ENCODE measurements at places on chromosomes 2 and 18.

- no peak for DNase-seq
These were observed 85.6 kb downstream of the ZNF804A start for GRCh38 chr2:184683911-184684310.

- DNase-seq: no peak
These were observed 16.4 kb downstream of the FARP2 start for GRCh38 chr2:241372361-241372992.

- no peak for DNase-seq
These were observed 1310.8 kb upstream of the CHAC2 start for GRCh38 chr2:52456561-52457377.

- DNase-seq: no peak
These were observed 67.4 kb downstream of the IL1R2 start for GRCh38 chr2:102059151-102059550.

DNA sequence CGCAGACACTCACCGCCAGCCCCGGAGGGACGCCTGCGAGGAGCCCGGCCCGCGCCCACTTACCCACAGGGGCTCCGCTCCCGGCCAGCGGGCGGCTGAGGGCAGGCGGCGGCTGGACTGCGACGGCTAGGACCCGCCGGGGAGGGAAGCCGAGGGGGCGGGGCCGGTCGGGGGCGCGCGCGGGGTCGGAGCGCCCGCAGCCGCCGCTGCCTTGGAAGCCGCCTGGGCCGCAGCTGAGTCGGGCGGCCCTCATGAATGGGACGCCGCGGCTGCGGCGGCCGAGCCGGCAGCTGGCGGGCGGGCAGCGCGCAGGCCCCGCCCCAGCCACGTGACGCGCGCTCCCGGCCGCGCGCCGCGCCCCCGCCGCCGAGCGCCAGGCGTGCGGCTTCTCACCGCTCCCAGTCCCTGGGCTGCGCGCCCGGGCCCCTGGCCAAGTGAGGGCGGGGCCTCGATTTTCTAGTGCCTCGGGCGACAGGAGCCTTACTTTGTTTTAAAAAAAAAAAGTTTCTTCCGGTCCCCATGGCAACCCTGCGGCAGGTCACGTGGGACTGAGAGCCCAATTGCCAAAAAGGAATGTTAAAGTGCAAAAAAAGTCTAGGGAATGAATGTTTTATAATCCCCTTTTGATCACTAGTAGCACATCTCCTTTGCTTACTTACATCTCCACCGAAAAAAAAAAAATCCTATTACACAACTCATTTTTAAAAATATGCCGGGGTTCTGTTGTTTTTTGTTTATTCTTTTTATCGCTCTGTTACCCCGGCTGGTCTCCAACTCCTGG lies at the start of gene LPIN2:
TSS of gene LPIN2 (minus strand) at position 121 of the 781 bp plus-strand sequence. CDS start 52,304 bp downstream, outside the sequence.
- peak; percentile 100 for DNase-seq

- no peak for DNase-seq
These were observed 68.8 kb upstream of the ZNF397 start for GRCh38 chr18:35172009-35172408.

GRCh38 chr2:28546242-28546641 lies 50.4 kb downstream of the PLB1 start:
- DNase-seq: no peak

GRCh38 chr2:85524336-85524908 lies 14.5 kb upstream of the MAT2A start:
- no peak for DNase-seq

- DNase-seq: no peak
These were observed 100.5 kb upstream of the MGAT5 start for GRCh38 chr2:134153294-134153880.

DNA sequence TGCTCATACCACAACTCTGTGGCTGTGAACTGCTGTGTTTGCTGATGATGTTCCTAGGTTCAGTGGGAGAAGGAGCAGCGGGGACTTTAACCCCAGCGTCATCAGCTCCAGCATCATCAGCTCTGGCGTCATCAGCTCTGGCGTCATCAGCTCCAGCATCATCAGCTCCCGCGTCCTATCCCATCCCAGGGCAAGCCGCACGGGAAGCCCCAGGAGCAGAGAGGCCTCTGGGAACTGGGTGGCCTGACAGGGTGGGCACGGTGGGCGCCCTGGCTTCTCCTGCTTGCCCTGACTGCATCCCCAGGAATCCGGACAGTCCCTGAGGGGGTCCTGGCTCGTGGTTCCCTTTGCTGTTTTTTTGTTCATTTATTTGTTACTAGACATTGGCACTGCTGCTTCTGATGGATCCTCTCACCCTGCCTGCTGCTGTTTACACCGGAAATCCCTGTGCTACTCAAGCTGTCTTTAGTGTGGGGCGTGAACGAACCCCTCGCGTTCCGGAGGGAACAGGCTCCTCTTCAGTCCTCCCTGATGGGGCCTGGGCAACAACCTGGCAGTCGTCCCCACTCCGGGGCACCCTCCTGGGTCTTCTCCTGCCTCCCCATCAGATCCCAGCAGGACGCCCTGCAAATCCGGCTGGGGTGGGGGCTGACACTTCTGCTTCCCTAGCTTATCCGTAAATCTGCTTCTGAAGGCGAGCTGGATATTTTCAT lies 67.1 kb upstream of the PXDN start:
- no peak for DNase-seq

GRCh38 chr2:134293719-134294537 lies 40.1 kb downstream of the MGAT5 start:
- DNase-seq: no peak

All from ovary (tissue), 10 donors.